ENCODE measurements at places on chromosomes 3 and 15.

GRCh38 chr3:63818282-63819150 lies 583 bp upstream of the C3orf49 start:
- peak; percentile 77 for DNase-seq

DNA sequence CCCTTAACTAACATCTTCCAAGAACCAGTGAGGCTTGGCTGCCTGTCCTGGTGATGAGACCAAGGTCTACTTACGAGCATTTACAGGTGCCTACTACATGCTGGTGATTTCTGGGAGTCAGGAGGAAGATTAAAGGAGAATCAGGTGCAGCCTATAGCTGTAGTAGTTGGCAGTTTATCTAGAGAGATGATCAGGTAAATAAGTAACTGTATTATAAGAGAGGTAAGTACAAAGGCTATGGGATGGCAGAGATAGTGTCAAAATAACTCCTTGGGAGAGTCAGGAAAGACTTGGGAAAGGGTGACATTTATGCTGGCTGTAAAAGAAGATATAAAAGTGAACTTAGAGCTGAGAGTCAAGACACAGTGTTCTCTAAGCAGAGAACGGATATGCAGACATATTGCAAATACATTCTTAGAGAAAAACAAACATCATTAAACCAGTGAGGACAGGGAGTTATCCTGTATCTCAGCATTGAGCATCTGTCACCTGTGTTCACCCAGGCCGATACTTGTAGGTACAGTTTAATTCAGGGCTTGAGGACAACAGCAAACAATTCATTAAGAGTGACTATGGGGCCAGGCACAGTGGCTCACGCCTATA lies 49.7 kb upstream of the ACP3 start:
- no peak for DNase-seq

DNA sequence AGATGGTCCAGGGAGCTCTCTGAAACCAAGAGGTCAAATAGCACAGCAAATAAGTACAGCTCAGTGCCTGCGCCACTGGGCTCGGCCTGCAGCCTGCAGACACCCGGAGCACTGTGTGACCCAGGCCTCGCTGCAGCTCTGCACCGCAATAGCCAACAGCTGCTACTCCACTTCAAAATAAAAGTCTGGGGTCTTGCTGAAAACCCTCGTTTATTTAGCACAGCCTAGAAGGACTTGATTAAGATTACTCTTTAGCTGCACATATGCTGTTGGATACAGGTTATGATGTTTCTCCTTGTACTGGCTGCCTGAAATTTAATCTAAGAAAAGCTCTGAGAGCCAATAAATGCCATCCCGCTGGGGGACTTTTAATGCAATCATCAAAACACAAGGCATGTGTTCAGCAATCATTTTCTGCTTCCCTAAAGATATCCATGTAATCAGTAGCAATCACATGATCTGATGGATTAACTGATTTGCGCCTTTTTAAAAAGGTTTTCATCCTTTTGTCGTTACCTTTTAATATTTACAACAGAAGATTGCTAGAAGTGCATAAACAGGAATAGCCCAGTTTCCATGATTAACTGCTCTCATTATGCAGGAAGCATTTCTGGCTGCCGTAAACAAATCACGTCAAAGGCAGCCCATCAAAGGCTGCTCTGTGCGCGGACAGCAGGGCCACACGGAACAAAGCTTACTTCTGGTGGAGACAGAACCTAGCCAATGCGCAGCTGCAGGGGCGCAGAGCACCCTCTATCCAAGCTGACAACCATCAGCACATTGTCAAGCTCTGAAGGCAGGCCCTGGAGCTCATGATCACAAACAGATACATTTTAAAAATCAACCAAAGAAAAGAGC lies 58.8 kb downstream of the CLASP2 start:
- DNase-seq, result no peak

- DNase-seq, result no peak
Observed at GRCh38 chr15:62742409-62743171, 300.0 kb upstream of the TPM1 start.

GRCh38 chr3:28349469-28350000 lies 911 bp upstream of the AZI2 start:
- DNase-seq, result no peak

DNA sequence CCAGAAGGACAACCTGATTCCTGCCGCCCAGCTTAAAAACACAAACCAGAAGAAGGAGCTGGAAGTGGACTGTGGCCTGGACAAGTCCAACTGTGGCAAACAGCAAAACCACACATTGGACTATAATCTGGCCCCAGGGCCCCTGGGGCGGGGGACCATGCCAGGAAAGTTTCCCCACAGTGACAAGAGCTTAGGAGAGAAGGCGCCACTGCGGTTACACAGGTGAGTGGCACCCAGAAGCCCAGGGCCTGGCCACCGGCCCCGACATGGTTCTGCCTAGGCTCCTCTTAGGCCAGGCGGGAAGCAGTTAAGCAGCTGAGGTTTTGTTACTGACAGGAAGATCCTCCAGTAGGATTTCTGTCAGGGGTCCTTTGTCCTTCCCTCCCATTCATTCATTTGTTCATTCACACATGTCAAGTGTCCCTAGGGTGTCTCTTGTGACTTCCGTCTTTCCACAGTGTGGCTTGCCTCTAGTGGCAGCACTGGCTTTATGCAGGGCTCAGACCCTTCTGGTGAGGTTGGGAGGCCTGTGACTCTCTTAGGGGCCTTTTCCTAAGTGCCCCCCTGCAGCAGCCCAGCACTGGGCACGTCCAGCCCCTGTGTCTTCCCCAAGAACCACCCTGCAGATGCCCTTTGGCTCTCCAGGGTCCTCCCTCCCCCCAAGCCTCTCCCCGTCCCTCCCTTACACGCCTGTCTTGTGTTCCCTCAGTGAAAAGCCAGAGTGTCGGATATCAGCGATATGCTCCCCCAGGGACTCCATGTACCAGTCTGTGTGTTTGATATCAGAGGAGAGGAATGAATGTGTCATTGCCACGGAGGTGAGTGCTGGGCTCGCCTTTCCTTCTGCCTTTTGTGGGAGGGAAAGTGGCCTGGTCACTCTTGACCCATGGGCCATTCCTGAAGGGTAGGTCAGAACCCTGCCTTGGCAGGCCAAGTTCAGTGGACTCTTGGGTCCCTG lies 7.8 kb downstream of the DLL4 start:
- no peak for DNase-seq

DNA sequence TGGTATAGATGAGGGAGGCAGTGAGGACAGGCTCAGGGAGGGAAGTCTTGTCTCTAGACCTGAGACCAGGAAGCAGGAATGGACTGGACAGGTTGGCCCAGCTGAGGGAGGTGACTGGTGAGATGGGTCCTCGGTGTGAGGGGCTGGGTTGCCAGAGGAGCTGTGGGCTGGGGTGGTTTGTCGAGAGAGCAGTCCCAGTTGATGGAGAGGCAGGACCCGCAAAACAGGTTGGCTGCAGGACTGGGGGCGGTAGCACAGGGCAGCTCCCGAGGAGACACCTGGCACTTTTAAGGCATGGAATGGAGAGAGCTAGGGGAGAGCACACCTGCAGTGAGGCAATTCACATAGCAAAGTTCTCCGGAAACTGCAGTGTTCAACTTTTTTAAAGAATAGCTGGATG lies 14.7 kb downstream of the IGF1R start:
- DNase-seq, result no peak

- no peak for DNase-seq
Observed at GRCh38 chr3:185709251-185709955, 115.4 kb downstream of the IGF2BP2 start.

DNA sequence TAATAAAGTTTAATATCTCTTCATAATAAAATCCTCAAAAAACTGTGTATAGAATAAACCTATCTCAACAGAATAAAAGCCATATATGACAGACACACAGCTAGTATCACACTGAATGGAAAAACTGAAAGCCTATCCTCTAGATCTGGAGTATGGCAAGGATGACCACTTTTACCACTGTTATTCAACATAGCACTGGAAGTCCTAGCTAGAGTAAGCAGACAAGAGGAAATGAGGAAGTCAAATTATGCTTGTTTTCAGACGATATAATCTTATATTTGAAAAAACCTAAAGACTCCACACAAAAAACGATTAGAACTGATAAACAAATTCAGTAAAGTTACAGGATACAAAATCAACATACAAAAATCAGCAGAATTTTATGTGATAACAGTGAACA lies 57.4 kb upstream of the DIPK2A start:
- DNase-seq, result no peak

GRCh38 chr15:58293622-58294550 lies 137.9 kb upstream of the LIPC start:
- DNase-seq, result no peak

- no peak for DNase-seq
Observed at GRCh38 chr3:108605028-108605427, 15.5 kb downstream of the DZIP3 start.

DNA sequence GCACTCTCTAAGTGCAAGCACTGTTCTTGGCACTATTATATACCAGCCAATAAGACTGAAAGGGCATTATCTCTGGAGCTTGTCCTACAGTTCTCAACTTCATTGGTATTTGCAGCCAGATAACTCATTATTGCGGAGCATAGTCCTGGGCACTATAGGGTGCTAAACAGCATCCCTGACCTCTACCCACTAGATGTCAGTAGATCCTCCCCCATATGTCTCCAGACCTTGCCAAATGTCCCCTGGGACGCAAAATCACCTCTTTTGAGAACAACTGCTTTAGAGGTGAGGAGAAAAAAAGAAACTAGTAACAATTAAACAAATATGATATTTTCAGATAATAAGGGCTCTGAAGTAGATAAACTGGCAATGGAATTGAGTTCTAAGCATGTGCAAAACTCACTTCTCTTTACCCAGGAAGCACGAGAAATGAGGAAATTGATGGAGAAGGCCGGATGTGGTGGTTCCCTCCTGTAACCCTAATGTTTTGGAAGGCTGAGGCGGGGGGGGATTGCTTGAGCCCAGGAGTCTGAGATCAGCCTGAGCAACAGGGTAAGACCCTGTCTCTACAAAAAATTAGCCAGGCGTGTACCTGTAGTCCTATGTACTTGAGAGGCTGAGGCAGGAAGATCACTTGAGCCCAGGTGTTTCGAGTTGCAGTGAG lies 61.4 kb downstream of the FRMD4B start:
- DNase-seq, result no peak

GRCh38 chr3:23238156-23238555 lies 35.0 kb downstream of the UBE2E2 start:
- no peak for DNase-seq

- no peak for DNase-seq
Observed at GRCh38 chr3:72155391-72156064, 370.6 kb upstream of the PROK2 start.

DNA sequence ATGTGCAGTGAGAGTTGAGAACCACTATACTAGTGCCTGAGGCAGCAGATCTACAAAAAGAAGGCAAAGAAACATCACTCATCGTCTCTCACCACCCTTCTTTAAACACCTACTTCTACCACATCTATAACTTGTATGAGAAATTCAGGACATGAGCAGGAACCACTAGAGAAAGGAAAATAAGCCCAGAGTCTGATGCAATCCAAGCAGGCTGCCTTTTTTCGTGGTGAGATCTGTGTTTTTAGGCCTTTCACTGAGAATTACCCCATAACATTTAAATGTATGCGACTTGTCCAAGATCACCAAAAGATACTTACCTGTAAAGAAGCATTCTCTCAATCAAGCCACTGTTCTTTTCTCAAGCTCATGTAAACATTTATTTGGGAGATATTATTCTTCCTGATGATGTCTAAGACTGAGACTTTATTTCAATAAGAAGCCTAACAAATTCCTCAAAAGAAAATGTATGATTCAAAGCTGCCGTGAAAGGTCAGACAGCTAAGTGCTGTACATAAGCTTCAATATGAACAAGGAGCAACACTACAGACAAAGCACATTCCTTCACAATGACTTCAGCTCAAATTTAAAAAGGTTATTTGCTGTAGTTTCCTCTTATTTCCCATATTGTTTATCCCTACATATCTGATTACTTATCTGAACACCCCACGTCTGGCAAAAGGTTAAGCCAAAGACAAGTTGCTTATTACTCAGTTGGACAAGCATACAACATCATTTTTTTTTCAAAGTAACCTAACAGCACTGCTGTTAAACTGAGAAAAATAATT lies 16.5 kb downstream of the SPICE1 start:
- no peak for DNase-seq

- no peak for DNase-seq
Observed at GRCh38 chr15:48966595-48967301, 3.0 kb upstream of the SHC4 start.

GRCh38 chr3:8110966-8111798 lies 390.4 kb upstream of the LMCD1 start:
- DNase-seq, result peak; percentile 75

Data from activated CD8-positive, alpha-beta memory T cell treated with anti-CD3 and anti-CD28 coated beads for 24 hours (primary cell).